Aorta (tissue), 5 donors: ENCODE measurements at places on chromosomes 2 and 18.

- DNase-seq, result no peak
- H3K27ac ChIP-seq, result no peak overlapping the region
- H3K36me3 ChIP-seq, result no peaks in the 10 kb centered on the region
- peaks cover 2% of the 10 kb centered on the region for H3K4me1 ChIP-seq
Measured at GRCh38 chr2:137969418-137969765, 5.1 kb downstream of the HNMT start.

- no peak overlapping the region for H3K4me3 ChIP-seq
- H3K27me3 ChIP-seq, result no peaks in the 10 kb centered on the region
- H3K36me3 ChIP-seq, result no peaks in the 10 kb centered on the region
- no peak overlapping the region for H3K27ac ChIP-seq
- no peaks in the 10 kb centered on the region for H3K4me1 ChIP-seq
- DNase-seq, result peak; percentile 82
Measured at GRCh38 chr2:25279091-25279651, 62.6 kb downstream of the DNMT3A start.

DNA sequence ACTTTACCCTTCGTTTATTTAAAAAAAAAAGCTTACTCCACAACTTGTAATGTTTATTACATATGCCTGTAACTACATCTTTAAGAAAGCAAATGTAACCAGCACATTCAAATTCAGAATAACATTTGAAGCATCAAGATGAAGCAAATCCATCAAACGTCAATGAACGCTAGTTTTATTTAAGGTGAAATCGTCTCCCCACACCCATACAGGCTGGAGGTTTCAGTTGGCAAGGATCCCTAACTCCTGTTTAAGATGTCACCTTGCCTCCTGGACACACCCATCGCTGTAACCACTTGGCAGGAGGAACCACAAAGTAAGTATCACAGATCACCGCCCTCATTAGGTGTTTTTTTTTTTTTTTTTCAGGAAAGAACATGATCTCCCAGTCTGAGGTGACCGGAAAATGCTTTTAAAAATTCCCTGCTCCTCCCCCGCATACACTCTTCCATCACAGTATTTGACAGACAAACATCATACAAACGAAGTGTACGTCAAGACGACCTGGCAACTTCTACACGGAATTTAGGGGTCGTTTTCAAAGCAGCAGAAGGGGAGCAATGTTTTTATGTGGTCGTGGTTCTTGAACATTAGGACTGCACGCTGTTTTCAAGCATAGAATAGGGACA is 19.7 kb upstream of the STPG4 start:
- H3K36me3 ChIP-seq, result no peaks in the 10 kb centered on the region
- H3K4me3 ChIP-seq, result peak overlapping the region; percentile 82
- DNase-seq, result peak; percentile 57
- no peaks in the 10 kb centered on the region for H3K27me3 ChIP-seq
- H3K27ac ChIP-seq, result peak overlapping the region; percentile 87
- H3K4me1 ChIP-seq, result peaks cover 4% of the 10 kb centered on the region

DNA sequence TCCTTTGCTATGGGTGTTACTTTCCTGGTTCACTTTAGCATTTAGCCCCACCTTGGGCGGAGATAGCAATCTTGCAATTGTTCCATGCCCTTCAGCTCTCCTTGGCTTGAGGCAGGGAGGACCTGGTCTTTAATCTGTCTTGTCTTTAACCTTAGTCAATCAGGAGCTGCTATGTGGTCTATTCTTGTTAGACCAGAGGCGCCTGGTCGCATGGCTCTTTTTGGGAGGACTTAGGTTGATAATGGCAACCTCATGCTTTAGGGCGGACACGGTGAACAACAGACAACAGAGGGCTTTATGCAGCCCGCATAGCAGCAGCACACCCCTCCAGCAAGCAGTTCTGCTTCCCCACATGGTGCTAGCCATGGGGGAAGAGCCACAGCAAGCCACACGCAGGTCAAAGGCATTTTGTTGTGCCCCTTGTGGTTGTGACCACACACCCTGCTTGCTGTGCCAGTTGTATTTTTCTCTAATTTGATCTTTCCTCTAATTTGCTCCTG is 17.7 kb upstream of the ZDBF2 start:
- no peaks in the 10 kb centered on the region for H3K36me3 ChIP-seq
- DNase-seq, result no peak

GRCh38 chr2:144111437-144111836 is 408.5 kb downstream of the ZEB2 start:
- peaks cover 1% of the 10 kb centered on the region for H3K4me1 ChIP-seq
- no peak overlapping the region for H3K4me3 ChIP-seq
- no peaks in the 10 kb centered on the region for H3K36me3 ChIP-seq
- no peaks in the 10 kb centered on the region for H3K27me3 ChIP-seq
- DNase-seq, result no peak
